COLO829 (cell line): ENCODE measurements at places on chromosomes 7 and 10.

GRCh38 chr7:33423646-33424020 lies 294.3 kb downstream of the BBS9 start:
- DNase-seq, result peak; percentile 19

DNA sequence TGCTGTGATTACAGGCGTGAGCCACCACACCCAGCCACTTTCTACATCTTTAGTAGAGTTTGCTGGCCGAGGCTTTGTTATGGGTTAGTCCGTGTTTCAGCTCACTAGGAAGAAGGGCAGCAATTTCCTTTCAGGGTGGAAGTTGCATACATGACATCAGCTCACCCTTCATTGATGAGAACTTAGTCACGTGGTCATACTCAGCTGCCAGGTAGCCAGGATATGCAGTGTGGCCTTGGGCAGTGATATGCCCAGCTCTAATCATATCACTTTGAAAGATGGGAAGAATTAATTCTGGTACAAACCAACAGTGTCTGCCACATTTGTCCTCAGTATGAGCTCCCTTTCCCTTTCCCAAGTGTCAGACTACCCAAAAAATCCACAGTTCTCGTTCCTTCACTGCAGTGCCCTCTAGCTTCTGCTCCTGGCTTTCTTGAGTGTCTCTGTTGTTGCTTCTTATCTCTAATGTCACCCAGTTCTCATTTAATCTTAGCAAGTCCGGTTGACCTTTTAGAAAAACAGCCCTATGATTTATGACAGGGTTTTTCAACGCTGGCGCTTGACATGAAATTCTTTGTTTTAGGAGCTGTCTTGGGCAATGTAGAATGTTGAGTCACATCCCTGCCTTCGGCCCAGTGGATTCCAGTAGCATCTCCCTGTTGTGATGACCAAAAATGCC lies 108.7 kb upstream of the ITGB1 start:
- DNase-seq, result peak; percentile 67

DNA sequence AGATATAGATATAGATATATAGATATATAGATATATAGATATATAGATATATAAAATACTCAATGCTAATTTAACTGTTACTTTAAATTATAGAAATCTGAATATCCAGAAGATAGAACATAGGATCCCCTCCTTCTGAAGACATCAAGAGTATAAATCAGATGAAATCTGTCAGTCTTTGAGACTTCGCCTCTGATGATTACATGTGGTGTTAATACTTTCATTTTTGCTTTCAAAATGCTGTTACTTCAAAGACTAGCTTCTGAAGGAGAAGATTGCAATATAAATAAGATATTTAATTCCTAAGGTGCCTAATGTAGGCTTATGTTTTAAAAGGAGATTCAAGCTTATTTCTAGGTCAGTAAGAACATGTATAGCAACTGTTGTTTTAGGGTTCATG lies 180.4 kb downstream of the TSPAN12 start:
- no peak for DNase-seq

DNA sequence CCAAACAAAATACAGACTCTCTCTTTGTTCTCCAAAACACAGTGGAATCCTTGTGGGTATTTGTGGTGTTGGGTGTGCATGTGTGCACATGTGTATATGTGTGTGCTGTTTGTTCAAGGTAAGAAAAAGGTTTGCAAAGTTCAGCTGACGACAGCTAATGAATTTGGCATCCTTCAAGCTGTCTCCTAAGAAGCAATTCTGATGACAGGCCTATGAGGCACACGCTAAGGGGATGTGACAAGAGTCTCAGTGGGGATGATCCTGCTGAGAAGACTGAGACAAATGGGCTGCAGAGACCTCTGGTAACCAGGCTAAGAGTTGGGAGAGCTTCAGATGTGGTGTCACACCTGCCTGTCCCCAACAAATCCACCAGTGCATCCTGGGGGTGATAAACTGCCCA lies 26.5 kb upstream of the CELF2 start:
- no peak for DNase-seq

GRCh38 chr10:123621916-123622315 lies 44.2 kb upstream of the GPR26 start:
- DNase-seq, result no peak

GRCh38 chr7:113256883-113257531 lies 138.7 kb upstream of the SMIM30 start:
- no peak for DNase-seq

GRCh38 chr7:90777886-90778285 lies 181.8 kb downstream of the CDK14 start:
- DNase-seq, result no peak

GRCh38 chr10:49282879-49283341 lies 16.1 kb upstream of the C10orf71 start:
- no peak for DNase-seq

DNA sequence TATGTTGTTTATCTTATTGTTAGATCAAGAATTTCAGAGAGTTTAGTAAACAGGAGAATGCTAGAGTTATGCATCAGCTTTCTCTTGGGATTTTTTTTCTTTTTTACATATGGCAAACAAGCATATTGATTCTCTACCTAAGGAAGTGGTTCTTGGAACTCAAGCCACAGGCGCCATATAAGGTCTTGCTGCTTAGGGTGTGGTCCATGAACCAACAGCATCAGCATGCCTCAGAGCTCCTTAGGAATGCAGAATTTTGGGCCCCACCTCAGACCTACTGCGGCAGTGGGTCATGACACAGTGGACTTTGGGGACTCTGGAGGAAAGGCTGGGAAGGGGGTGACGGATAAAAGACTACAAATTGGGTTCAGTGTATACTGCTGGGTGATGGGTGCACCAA lies 230.8 kb downstream of the SKAP2 start:
- no peak for DNase-seq

DNA sequence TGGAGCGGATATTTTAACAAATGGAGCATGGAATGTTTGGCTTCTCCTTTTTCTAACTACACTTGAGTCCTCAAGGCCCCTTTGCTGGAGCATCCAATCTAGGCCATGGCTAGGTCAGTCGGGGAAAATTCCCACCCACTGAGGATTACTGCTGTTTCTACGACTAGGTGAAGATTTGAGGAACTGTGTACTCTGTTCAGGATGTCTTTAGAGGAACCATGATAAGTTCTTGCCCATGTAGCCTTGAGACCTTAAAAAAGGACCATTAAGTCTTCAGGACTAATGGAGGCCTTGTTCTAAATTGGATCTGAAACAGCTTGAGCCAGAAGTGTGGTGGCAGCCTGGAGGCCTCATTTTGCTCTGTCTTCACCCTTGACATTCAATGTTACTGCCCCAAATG lies 6.2 kb downstream of the AGK start:
- no peak for DNase-seq

DNA sequence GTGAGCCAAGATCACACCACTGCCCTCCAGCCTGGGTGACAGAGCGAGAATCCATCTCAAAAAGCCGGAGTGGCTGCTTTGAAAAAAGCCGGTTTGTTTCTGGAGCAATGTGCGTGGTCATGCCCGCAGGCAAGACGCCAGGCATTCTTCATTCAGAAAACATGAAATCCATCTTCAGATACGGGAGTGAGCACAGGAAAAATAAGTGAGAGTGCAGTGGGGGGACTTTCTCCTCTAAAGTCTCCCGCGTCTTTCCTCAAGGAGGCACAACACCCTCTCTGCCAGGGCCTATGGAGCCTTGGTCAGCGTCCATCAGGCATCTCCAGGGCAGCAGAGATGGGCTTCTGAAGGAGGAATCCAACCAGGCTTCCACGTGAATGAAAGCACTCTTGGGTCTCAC lies 62.3 kb upstream of the DGKI start:
- peak; percentile 57 for DNase-seq

DNA sequence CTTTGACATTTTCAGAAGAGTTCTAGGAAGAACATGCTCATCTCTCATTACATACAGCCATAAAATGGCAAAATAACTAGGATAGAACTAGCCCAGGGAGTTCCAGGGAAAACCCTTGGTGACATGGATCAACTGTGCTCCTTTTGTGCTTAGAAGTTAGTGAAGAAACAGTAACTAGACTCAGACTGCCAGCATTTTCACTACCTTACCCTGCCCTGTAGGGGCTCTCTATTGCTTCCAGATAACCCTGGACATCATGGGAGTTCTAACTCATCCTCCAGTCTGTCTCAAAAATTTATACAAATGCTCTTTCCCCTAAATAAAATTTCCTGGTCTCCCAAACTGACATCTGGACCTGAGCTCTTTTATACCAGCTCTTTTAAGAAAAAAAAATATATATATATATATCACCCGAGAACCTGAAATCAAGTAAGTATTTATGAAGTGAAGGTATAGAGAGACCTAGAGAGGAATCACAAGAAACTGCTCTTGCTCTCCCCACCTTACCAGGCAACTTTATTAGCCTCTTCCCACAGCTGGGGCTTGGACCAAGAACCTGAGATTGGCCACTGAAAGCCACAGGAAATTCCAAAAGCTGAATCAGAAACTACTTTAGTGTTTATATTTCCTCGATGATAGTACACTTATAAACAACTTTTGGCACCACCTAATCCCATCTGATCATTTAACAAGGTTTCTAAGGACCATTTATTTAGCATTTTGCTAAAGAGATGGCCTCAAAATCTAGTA lies 101.4 kb downstream of the RELN start:
- no peak for DNase-seq

DNA sequence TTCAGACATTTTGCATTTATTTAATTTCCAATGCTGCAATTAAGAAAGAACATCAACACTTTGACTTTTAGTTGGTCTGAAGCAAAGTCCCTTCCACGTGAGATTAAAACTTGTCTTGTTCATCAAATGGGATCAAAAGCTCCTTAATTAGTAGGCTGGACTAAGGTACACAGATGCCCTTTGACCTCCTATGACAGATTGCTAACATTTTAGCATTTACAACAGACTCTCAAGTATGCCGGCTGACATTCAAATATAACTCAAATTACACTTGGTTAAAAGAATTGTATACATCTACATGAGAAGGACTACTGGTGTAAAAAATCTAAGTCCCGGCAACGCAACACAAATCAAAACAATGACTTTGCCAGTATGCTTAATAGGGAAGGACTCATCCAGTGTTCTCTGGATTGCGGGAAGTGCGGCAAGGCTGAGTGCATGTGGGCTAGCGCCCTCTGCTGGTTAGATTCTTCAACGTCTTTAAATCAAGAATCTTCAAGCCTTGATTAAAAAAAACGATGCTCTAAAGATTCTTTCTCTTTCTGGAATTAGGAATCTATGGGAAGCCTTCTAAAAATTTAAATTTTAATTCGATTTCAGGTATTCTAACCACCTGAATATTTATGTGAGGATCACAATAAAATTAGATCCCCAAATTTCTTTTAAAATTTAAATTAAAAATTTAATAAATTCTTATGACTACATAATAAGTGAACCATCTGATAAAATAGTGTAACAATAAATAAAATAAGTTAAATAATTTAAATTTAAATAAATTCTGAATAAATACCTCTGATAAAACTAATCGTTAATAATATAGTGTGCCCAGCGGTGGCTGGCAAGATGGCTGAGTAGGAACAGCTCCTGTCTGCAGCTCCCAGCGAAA lies 444.7 kb downstream of the DGKB start:
- DNase-seq, result peak; percentile 76

DNA sequence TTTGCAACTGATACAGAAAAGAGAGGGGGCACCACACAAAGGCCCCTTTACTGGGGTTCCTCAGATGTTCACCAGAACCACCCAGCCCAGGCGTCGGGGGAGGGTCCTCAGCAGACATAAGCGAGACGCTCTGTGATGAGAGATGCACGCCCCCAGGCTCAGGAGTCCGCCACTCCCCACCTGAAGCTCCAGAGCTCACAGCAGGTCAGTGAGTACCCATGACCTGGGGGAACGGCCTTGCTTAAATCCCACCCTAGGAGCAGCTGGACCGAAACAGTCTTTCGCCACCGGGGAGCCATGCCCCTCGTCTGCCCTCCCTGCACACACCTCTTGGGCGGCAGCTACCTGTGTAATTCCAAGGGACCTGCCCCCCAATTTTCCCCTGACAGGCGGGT lies 2.8 kb downstream of the CRYGN start:
- DNase-seq, result no peak

DNA sequence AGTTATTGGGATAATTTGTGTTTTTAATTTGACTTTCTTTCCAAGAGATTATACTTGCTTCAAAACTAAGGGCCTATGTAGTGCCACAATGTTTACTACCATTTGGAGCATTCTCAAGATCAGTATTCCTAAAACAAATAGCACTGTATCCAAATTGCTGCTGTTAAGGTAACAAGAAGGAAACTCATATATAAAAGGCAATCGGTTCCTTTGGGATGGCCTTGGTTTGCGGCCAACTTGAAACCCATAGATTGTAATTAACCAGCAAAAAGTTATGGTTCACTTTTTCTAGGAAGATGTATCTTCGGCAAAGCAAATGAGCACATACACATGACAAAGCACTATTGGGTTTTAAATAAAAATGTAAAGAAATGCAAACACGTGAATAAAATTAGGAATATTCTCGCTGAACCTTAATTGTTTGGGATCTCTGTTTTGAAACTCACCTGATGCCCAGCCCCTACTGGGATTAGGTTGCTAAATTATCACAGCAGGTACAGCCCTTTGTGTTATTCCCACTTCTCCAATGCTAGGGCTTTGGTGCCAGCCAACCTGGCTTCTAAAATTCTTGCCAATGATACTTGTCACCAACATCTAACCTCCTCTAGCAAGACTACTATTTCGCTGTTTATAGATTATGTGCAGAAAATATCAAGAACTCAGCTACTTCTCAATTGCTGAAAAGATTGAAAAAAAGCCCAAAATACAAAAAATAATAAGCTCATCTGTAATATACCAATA lies 16.0 kb downstream of the CDNF start:
- DNase-seq, result no peak

GRCh38 chr10:88162852-88163251 lies 299.4 kb downstream of the PTEN start:
- DNase-seq, result no peak

DNA sequence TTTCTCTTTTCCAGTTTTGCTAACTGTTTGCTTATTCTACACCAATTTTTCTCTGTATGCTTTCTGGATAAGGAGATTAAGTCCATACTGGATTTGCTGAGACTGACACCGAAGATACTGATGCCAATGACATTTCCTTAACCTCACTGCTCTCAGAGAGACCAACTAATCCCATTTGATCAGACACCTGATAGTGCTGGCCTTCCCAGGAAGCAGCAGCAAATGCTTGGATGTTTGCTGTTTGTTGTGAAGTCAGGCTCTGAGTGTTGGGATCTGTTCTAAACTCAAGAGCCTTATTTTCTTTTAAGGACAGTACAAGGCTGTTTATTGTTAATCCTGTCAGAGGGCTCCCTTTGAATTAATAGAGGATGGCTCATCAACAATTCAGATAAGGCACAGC lies 143.3 kb downstream of the ANK3 start:
- DNase-seq, result peak; percentile 4
